ENCODE measurements at places on chromosomes 12 and 14. TPM values are rescaled to one million over a fixed set of nuclear protein-coding genes. Genes with fewer than 3 reads are reported as not detected.

GRCh38 chr14:61491224-61491623 is 169.8 kb downstream of the PRKCH start:
- peak overlapping the region; percentile 32 for H3K27ac ChIP-seq
- H3K4me1 ChIP-seq: peaks cover 21% of the 10 kb centered on the region
- no peaks in the 10 kb centered on the region for H3K27me3 ChIP-seq
- no peak for DNase-seq
- H3K36me3 ChIP-seq: peaks cover 80% of the 10 kb centered on the region
- H3K4me3 ChIP-seq: no peak overlapping the region

- H3K27me3 ChIP-seq: no peaks in the 10 kb centered on the region
- peaks cover 32% of the 10 kb centered on the region for H3K36me3 ChIP-seq
- DNase-seq: no peak
- peak overlapping the region; percentile 98 for H3K27ac ChIP-seq
- peak overlapping the region; percentile 48 for H3K4me3 ChIP-seq
Observed at GRCh38 chr14:99233222-99234035, 38.6 kb downstream of the BCL11B start.

DNA sequence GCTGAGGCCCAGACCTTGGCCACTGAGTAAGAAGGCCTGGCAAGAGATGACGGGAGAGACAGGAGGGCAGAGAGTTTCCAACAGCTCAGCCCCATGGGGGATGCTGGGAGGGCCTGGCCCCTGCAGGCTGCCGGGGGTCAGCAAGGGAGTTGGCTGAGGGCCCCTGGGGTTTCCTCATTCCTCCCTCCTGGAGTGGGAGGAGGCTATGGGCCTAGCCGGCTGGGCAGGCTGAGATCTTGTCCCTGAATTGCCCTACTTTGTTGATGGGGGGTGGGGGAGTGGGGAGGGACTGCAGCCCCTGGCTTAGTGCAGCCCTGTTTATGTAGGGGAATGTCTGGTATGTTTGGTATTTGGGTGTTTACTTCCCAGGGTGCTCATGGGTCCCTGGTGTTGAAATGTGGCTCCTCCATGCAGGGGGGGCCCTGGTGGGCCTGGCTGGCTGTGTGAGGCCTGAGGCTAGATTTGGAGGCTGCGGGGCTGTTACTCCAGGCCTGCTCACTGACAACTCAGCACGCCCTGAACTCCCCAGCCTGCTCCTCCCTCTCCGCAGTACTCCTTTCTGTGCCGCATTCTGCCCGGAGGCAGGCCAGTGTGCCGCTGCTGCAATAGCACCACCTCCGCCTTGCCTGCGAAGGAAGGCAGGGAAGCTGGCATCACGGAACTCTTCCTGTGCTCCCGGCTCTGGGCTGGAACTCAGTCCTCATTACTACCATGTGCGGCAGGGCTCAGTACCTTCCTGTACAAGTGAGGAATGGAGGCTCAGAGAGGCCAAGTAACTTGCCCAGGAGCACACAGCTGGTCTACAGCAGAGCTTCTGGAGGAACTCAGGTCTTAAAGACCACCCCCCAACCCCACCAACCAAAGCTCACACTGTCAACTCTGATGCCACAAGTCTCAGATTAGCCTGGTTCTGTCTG is 25.3 kb downstream of the JDP2 start:
- H3K27me3 ChIP-seq: no peaks in the 10 kb centered on the region
- H3K4me1 ChIP-seq: no peaks in the 10 kb centered on the region
- no peak overlapping the region for H3K4me3 ChIP-seq

GRCh38 chr14:59890676-59891075 is 20.1 kb upstream of the RTN1 start:
- no peak overlapping the region for H3K27ac ChIP-seq
- peaks cover 6% of the 10 kb centered on the region for H3K27me3 ChIP-seq
- no peak for DNase-seq
- no peak overlapping the region for H3K4me3 ChIP-seq
- H3K36me3 ChIP-seq: no peaks in the 10 kb centered on the region

The ANG gene
- polyA plus RNA-seq: 0.40 TPM

The CELA1 gene
- polyA plus RNA-seq: 3.8 TPM

The LTBR gene
- polyA plus RNA-seq: not detected

- no peaks in the 10 kb centered on the region for H3K36me3 ChIP-seq
- H3K4me1 ChIP-seq: no peaks in the 10 kb centered on the region
- no peaks in the 10 kb centered on the region for H3K27me3 ChIP-seq
- no peak for DNase-seq
- no peak overlapping the region for H3K4me3 ChIP-seq
- no peak overlapping the region for H3K27ac ChIP-seq
Observed at GRCh38 chr14:44712024-44712815, 205.1 kb upstream of the FSCB start.

- no peak for DNase-seq
- H3K4me3 ChIP-seq: no peak overlapping the region
- H3K36me3 ChIP-seq: no peaks in the 10 kb centered on the region
- no peaks in the 10 kb centered on the region for H3K27me3 ChIP-seq
- H3K27ac ChIP-seq: no peak overlapping the region
Observed at GRCh38 chr12:75294797-75295196, 35.3 kb downstream of the CAPS2 start.

- H3K4me1 ChIP-seq: no peaks in the 10 kb centered on the region
- DNase-seq: no peak
- H3K27ac ChIP-seq: no peak overlapping the region
- H3K4me3 ChIP-seq: no peak overlapping the region
- no peaks in the 10 kb centered on the region for H3K27me3 ChIP-seq
Observed at GRCh38 chr12:130994821-130995375, 41.2 kb downstream of the ADGRD1 start.

DNA sequence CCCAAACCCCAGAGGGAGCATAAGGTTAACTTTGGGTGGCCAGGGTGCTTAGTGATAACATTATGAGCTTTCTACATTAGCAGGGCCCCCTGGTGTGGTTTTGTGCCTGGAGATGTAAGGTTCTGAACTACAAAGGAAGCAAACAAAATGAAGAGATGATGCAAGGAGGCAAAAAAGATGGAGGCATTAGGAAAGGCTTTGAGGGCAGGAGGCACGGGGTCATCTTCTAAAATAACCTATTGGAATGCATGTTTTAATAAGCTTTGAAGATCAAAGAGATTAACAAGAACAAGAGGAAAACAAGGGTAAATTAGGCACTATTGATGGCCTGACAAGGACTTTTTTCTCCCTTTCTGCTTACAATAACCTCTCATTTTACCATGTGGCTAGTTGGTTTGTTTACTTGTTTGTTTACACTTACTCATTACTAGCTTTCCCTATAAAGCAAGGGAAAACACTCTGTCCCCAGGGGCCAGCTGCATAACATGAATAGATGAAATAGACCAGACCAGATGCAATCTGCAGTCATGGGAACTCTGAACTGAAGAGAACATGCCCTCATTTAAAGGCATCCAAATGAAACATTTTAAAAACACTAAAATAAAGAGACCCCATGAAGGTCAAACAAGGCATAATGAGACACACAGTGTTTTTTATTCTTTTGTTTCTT is 390.3 kb downstream of the DIO2 start:
- H3K27ac ChIP-seq: no peak overlapping the region
- H3K4me1 ChIP-seq: no peaks in the 10 kb centered on the region
- H3K4me3 ChIP-seq: no peak overlapping the region
- no peaks in the 10 kb centered on the region for H3K27me3 ChIP-seq

The SMIM41 gene
- not detected for polyA plus RNA-seq

DNA sequence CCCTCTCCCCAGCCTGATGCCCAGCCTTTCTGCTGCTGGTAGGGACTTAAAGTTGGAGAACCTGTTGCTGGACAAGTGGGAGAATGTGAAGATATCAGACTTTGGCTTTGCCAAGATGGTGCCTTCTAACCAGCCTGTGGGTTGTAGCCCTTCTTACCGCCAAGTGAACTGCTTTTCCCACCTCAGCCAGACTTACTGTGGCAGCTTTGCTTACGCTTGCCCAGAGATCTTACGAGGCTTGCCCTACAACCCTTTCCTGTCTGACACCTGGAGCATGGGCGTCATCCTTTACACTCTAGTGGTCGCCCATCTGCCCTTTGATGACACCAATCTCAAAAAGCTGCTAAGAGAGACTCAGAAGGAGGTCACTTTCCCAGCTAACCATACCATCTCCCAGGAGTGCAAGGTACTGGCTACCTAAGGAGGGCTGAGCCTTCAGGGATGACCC is 1.6 kb downstream of the TSSK4 start:
- peaks cover 8% of the 10 kb centered on the region for H3K4me1 ChIP-seq
- H3K4me3 ChIP-seq: no peak overlapping the region
- no peaks in the 10 kb centered on the region for H3K27me3 ChIP-seq

The FOXM1 gene
- not detected for polyA plus RNA-seq

The MYF6 gene
- not detected for polyA plus RNA-seq

GRCh38 chr12:52168019-52168717 is 23.6 kb downstream of the KRT80 start:
- no peak overlapping the region for H3K4me3 ChIP-seq
- no peaks in the 10 kb centered on the region for H3K36me3 ChIP-seq
- H3K27ac ChIP-seq: no peak overlapping the region
- H3K4me1 ChIP-seq: no peaks in the 10 kb centered on the region

DNA sequence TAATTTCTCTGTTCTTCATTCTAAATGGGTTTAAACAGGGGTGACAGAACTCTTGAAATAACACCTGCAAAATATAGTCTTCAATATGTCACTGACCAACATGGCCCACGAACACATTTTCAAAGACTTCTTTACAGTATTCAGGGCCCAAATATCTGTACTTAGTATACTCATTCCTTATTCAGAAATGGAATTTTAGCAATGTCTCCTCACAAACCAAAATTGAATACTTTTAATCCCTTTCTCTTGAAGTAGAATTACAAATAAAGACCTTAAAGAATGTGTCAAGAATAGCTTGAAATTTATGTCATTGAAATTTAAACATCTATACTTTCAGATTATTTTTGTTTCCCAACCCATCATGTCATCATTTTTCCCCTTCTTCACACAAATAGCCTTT is 263.1 kb downstream of the LRIG3 start:
- H3K36me3 ChIP-seq: no peaks in the 10 kb centered on the region
- H3K4me3 ChIP-seq: no peak overlapping the region
- no peaks in the 10 kb centered on the region for H3K4me1 ChIP-seq
- H3K27me3 ChIP-seq: no peaks in the 10 kb centered on the region
- DNase-seq: no peak

DNA sequence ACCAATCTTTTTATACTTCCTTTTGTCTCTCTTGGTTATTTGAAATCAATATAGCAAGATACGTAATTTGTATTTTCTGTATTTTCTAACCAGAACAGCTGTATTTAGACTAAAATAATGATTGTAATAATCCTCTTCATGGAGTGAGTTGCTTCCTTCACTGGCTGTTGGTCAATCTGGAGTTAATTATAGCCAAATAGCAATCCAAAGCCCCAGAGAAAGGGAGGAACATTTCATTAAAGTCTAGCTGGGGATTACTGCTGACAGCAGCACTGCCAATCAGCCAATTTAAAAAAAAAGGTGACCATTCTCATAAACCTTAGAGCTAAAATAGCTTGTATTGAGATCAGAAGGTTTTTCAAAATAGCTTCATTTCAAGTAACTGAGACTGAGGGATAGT is 118.0 kb downstream of the TRHDE start:
- DNase-seq: no peak
- no peak overlapping the region for H3K27ac ChIP-seq
- no peaks in the 10 kb centered on the region for H3K36me3 ChIP-seq
- no peaks in the 10 kb centered on the region for H3K27me3 ChIP-seq
- no peaks in the 10 kb centered on the region for H3K4me1 ChIP-seq

GRCh38 chr12:52369211-52369610 is 1.9 kb upstream of the KRT85 start:
- DNase-seq: no peak
- H3K4me3 ChIP-seq: no peak overlapping the region
- no peaks in the 10 kb centered on the region for H3K27me3 ChIP-seq
- H3K27ac ChIP-seq: no peak overlapping the region
- H3K4me1 ChIP-seq: no peaks in the 10 kb centered on the region

GRCh38 chr12:117047810-117048584 is 51.2 kb downstream of the TESC start:
- H3K4me1 ChIP-seq: peaks cover 4% of the 10 kb centered on the region
- no peak overlapping the region for H3K4me3 ChIP-seq
- no peaks in the 10 kb centered on the region for H3K36me3 ChIP-seq
- no peak overlapping the region for H3K27ac ChIP-seq
- no peaks in the 10 kb centered on the region for H3K27me3 ChIP-seq

- no peaks in the 10 kb centered on the region for H3K27me3 ChIP-seq
- H3K27ac ChIP-seq: no peak overlapping the region
- H3K36me3 ChIP-seq: no peaks in the 10 kb centered on the region
Observed at GRCh38 chr12:41277100-41277945, 89.2 kb downstream of the PDZRN4 start.

DNA sequence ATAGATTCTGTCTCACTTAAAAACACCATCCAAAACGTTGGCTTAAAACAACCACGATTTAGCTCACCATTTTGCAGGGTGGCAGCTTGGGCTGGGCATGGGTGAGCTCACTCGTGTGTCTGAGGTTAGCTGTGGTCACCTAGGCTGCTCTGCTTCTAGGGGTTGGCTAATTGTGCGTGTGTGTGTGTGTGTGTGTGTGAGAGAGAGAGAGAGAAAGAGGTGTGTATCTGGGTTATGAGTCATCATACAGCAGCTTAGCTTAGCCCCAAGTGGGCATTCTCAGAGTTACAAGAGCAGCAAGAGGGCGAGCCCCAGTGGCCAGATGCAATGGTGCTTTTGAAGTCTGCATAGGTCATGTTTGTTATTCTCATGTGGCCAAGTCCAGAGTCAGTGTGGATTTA is 6.0 kb downstream of the FBXW8 start:
- H3K4me1 ChIP-seq: peaks cover 21% of the 10 kb centered on the region
- H3K27ac ChIP-seq: no peak overlapping the region
- H3K4me3 ChIP-seq: no peak overlapping the region
- no peak for DNase-seq

DNA sequence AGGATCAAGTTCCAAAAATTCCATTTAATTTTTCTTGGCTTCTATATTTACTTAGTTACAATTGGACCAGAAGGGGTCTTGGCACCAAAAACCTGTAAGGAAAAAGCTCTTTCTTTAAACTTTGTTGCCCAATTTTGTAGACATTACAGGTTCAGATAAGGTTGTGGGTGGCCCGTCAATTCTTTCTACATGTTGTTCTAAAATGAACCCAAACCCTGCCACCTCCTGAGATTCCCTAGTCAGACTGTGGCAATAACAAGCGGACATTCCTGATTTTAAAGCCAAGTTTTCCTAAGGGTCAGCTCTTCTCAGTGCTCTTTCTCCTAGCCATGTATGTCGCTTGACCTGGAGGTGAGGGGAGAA is 45.0 kb upstream of the GSG1 start:
- H3K27me3 ChIP-seq: no peaks in the 10 kb centered on the region
- H3K27ac ChIP-seq: no peak overlapping the region
- H3K4me3 ChIP-seq: no peak overlapping the region
- DNase-seq: no peak

GRCh38 chr12:70691018-70691672 is 53.9 kb upstream of the PTPRB start:
- H3K4me3 ChIP-seq: no peak overlapping the region
- no peaks in the 10 kb centered on the region for H3K36me3 ChIP-seq
- no peak overlapping the region for H3K27ac ChIP-seq
- DNase-seq: no peak
- H3K27me3 ChIP-seq: peaks cover under 1% of the 10 kb centered on the region

DNA sequence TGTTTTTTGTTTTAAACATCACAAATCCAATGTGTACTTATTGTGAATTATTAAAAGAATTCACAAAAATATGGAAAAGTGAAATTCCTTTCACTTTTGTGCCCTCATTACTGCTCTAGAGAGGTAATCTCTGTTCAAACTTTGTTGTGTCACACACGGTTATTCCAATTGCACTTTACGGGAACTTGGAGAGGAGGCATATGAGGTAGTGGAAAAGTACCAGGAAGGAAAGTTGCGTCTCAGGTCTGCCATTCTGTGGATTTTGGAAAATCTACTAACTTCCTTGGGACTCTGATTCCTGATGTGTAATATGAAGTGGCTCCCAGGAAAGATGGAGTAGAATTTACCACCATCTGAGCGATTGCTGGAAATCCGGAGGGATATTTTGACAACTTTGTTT is 90.9 kb upstream of the DCN start:
- no peak for DNase-seq
- H3K36me3 ChIP-seq: no peaks in the 10 kb centered on the region
- no peaks in the 10 kb centered on the region for H3K27me3 ChIP-seq
- no peaks in the 10 kb centered on the region for H3K4me1 ChIP-seq
- H3K4me3 ChIP-seq: no peak overlapping the region

All from naive thymus-derived CD4-positive, alpha-beta T cell (primary cell).